ENCODE measurements at places on chromosomes 3 and 15. TPM values are rescaled to one million over a fixed set of nuclear protein-coding genes. Genes with fewer than 3 reads are reported as not detected.

Gene CHST13
- total RNA-seq, result not detected

Gene PPM1L
- 2.4 TPM for total RNA-seq

Gene CCR3
- total RNA-seq, result not detected

Gene XCR1
- not detected for total RNA-seq

Gene ATP8B4
- total RNA-seq, result 5.1 TPM

Gene SLC12A1
- not detected for total RNA-seq

Gene SLC24A5
- not detected for total RNA-seq

Gene NPAP1
- not detected for total RNA-seq

Gene USP19
- 45.2 TPM for total RNA-seq

Gene ARPIN
- not detected for total RNA-seq

Gene ARHGEF26
- 0.14 TPM for total RNA-seq

Gene CSPG5
- 0.78 TPM for total RNA-seq

Gene TMEM158
- 0.09 TPM for total RNA-seq

Gene DPPA2
- total RNA-seq, result not detected

Gene NEIL1
- total RNA-seq, result 6.5 TPM

Gene UBAP1L
- total RNA-seq, result 3.2 TPM

Gene UCN2
- total RNA-seq, result not detected

Gene NR2E3
- total RNA-seq, result not detected

Gene GOLGA8J
- not detected for total RNA-seq

Gene OR5H1
- total RNA-seq, result not detected

Gene CYP8B1
- total RNA-seq, result not detected

Gene CACNA2D3
- not detected for total RNA-seq

Gene SLCO3A1
- 5.6 TPM for total RNA-seq

Gene FAM43A
- total RNA-seq, result 5.1 TPM
